Neural progenitor cell (in vitro differentiated cells): ENCODE measurements at places on chromosomes 7 and 10. TPM values are rescaled to one million over a fixed set of nuclear protein-coding genes. Genes with fewer than 3 reads are reported as not detected.

RET gene
- 1.4 and 2.7 TPM in 2 replicates for total RNA-seq

GBX1 gene
- total RNA-seq = not detected in 2 replicates

LDB3 gene
- 0.03 TPM in 1 of 2 replicates, not detected in the other for total RNA-seq

FGFBP3 gene
- 14.0 and 27.6 TPM in 2 replicates for total RNA-seq

SEMA3A gene
- total RNA-seq = 69.5 and 134 TPM in 2 replicates

FAM221A gene
- 26.2 and 27.2 TPM in 2 replicates for total RNA-seq

DNA sequence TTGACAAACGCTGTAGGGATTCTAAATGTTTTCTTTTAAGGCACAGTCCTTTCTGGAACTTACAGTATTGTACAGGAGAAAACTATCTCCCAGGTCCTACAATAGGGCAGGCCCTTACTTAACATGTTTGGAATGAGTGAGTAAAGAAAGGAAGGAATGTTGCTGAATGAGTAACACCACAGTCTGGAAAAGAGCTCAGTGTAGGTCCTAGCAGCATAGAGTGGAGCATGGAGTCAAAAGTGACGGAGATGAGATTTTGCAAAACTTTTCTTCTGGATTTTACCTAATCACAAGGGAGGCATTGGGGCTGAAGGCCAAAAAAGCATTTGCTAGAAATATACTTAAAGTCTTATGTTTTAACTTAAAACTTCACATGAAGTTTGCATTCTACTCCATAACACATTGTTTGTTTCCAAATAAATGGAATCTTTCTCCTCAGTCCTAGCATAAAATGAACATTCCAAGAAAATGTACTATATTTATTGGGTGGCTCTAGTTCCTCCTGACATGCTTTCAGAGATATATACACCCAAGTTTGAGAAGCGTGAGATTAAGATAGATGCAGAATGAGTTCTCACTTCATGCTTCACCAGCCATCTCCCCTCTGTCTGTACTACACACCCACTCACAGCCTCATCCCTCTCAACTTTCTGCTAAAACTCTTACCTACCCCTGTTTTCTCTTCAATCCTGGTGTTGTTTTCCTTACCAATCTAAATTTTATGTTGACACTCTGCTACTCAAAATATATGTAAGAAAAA is 20.2 kb upstream of the ADD3 start:
- H3K27me3 ChIP-seq = no peaks in the 10 kb centered on the region
- no peaks in the 10 kb centered on the region for H3K36me3 ChIP-seq

- H3K36me3 ChIP-seq = no peaks in the 10 kb centered on the region
- H3K4me3 ChIP-seq = no peak overlapping the region
- H3K27ac ChIP-seq = no peak overlapping the region
- no peaks in the 10 kb centered on the region for H3K27me3 ChIP-seq
Measured at GRCh38 chr7:4531236-4531635, 150.9 kb upstream of the FOXK1 start.

GRCh38 chr7:53811555-53812079 is 730.6 kb upstream of the VSTM2A start:
- no peak overlapping the region for H3K4me3 ChIP-seq
- no peak for DNase-seq
- H3K27ac ChIP-seq = no peak overlapping the region
- H3K4me1 ChIP-seq = no peaks in the 10 kb centered on the region
- no peaks in the 10 kb centered on the region for H3K36me3 ChIP-seq

DNA sequence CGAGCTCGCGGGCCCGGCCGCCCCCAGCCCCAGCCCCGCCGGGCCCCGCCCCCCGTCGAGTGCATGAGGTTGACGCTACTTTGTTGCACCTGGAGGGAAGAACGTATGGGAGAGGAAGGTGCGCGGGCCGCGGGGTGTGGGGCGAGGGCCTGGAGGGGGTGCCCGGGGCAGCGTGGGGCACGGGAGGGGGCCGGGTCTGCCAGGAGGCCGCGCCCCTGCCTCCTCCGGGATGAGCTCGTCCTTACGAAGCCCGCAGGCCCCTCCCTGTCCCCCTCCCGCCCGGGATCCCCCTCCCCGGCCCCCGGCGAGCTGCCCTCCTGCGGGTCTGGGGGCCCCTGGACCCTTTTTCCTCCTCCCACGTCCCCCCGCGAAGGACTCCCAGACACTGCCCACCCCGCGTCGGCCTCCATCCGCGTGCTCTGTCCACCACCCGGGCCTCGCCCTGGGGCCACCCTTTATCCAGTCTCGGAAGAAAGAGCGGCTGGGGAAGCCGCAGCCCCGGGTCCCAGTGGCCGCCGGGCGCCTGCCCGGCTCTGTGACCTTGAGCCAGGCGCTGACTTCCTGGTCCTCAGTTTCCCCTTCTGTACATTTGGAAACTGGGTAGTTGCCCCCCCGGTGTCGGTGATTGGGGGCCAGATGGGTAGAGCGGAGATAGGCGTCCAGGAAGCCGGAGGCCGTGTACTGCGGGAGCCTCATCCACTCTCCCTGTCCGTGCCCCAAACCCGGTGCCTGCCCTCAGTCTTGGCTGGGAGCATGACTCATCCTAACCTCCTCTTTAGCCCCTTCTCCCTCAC is 521 bp downstream of the LIMK1 start:
- peaks cover 12% of the 10 kb centered on the region for H3K4me1 ChIP-seq
- no peak for DNase-seq
- H3K27ac ChIP-seq = no peak overlapping the region
- H3K36me3 ChIP-seq = no peaks in the 10 kb centered on the region
- H3K4me3 ChIP-seq = peak overlapping the region; percentile 63
- no peaks in the 10 kb centered on the region for H3K27me3 ChIP-seq

DNA sequence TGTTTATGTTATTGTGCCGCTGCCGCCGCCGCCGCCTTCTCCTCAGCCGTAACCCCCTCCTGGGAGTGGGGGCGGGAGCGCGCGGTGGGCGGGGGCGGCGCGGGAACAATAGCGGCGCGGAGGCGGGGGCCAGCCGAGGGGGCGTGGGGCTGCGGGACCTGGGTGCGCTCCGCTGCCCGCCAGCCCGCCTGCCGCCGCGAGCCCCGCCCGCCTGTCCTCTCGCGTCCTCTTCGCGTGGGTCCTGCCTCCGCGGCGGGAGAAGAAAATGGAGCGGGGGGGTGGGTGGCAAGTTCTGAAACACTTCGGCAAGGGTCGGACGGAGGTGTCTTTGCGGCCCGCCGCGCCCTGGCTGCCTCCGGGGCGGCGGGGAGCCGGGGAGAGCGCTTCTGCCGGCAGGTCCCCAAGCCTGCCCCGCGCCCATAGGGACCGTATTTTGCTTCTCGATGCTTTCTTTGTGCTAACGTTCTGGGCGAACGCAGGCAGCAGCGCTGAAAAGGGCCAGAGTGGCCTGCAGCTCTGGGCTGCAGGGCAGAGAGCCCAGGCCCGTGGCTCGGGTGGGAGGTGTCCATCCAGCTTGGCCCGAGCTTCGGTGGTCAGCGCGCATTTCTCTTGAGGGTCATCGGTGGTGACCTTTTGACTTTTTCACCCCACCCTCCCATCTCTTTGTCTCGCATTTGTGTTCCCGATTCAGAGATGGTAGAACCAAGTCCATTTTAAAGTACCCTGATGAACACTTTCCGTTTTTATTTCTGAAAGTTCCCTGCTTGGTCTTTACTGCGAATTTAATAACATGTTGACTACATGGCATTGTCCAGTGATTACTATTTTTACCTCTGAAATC is 613 bp downstream of the MAPK8 start:
- H3K4me3 ChIP-seq = peak overlapping the region; percentile 97
- H3K4me1 ChIP-seq = peaks cover 5% of the 10 kb centered on the region
- DNase-seq = peak; percentile 72
- peaks cover 18% of the 10 kb centered on the region for H3K27me3 ChIP-seq

DNA sequence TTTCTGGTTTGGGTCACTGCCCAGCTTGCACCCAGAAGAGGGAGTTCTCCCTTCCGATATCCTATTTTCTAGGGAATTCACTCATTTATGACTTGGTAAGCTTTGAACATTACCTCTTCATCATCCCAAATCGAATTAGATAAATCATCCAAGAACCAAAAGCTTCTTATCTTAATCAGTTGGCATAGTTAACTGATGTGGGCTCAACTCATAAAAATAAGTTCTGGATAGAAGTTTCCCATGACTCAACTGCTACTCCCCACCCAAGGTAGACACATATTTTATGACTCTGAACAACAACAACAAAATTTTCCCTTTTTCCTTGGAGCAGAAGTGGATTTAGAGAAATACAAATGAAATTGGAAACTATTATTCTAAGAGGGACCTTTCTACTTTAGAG is 102.9 kb upstream of the CCDC6 start:
- peaks cover 3% of the 10 kb centered on the region for H3K4me1 ChIP-seq
- no peaks in the 10 kb centered on the region for H3K36me3 ChIP-seq
- no peak for DNase-seq
- no peaks in the 10 kb centered on the region for H3K27me3 ChIP-seq
- no peak overlapping the region for H3K27ac ChIP-seq

GRCh38 chr10:8206882-8207281 is 152.4 kb downstream of the GATA3 start:
- H3K27me3 ChIP-seq = no peaks in the 10 kb centered on the region
- no peak for DNase-seq
- no peak overlapping the region for H3K27ac ChIP-seq
- no peak overlapping the region for H3K4me3 ChIP-seq
- no peaks in the 10 kb centered on the region for H3K36me3 ChIP-seq
- H3K4me1 ChIP-seq = no peaks in the 10 kb centered on the region

DNA sequence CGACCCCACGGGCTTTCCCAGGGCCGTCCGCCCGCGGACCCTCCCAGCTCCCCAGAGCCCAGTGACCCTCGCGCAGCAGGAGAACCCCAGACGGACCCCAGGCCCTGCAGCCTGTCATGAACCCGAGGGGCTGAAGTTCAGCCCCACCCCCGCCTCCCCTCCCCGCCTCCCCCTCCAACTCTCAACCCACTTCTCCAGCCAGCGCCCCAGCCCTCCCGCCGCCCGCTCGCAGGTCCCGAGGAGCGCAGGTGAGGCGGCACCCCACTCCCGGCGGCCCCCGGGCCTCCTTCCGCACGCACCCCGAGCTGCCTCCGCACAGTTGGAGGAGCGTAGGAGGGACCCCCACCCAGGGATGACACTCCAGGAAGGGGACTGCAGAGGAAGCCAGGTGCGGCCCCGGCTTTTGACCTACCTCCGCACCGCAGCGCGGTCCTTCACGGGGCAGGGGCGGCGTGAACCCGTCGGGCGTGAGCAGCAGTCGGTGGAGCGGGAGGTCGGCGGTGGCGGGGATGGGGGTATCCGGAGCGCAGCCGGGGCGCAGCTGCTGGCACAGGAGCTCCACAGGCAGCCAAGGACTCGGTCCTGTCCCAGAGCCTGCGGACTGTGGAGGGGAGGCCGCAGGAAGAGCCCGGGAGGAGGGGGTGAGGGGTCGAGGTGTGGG is at the start of gene TMEM176A:
Gene TMEM176A, plus strand, starts transcription at position 189 of the 661 bp plus-strand sequence. CDS start 782 bp downstream, outside the sequence.
- no peak for DNase-seq
- no peaks in the 10 kb centered on the region for H3K36me3 ChIP-seq
- H3K4me3 ChIP-seq = peak within 1 kb of the TSS; percentile 44

GRCh38 chr7:51046103-51046466 is 263.4 kb upstream of the GRB10 start:
- no peak overlapping the region for H3K27ac ChIP-seq
- no peaks in the 10 kb centered on the region for H3K27me3 ChIP-seq

DNA sequence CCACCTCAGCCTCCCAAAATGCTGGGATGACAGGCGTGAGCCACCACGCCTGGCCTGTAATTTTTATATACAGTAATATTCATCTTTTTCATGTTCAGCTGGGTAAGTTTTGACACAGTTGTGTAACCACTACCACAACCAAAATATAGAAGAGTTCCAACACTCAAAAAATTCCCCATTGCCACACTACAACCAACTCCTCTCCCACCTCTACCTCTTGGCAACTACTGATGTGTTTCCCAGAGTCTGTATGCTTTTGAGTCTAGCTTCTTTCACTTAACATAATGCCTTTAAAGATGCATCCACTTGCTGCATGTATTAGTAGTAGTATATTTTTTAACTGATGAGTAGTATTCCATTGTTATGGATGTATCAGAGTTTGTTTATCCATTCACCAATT is 90.7 kb downstream of the SRPK2 start:
- no peaks in the 10 kb centered on the region for H3K27me3 ChIP-seq
- H3K4me3 ChIP-seq = no peak overlapping the region
- H3K27ac ChIP-seq = no peak overlapping the region
- no peaks in the 10 kb centered on the region for H3K36me3 ChIP-seq

DNA sequence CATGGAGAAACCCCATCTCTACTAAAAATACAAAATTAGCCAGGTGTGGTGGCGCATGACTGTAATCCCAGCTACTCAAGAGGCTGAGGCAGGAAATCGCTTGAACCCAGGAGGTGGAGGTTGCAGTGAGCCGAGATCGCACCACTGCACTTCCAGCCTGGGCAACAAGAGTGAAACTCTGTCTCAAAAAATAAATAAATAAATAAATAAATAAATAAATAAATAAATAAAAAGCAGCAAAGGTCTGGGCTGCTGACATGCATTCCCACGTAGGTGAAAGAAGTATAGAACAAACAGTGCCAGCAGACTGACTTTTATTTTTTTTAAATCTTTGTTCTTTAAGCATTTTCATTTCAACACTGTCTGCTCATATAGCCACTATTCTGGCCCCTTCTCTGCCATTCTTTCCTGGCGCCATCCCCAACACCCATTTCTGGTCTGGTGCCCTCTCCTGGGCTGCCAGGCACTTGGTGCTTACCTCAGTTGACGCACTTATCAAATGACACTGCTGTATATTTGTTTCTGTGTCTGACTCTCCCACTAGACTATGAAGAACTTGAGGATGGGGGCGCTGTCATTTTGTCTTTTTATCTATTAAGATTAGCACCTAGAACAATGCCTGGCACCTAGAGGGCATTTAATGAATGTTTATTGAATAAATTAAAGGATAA is 15.6 kb downstream of the FAM107B start:
- no peaks in the 10 kb centered on the region for H3K4me1 ChIP-seq
- no peak overlapping the region for H3K27ac ChIP-seq
- H3K36me3 ChIP-seq = no peaks in the 10 kb centered on the region
- H3K4me3 ChIP-seq = no peak overlapping the region

DNA sequence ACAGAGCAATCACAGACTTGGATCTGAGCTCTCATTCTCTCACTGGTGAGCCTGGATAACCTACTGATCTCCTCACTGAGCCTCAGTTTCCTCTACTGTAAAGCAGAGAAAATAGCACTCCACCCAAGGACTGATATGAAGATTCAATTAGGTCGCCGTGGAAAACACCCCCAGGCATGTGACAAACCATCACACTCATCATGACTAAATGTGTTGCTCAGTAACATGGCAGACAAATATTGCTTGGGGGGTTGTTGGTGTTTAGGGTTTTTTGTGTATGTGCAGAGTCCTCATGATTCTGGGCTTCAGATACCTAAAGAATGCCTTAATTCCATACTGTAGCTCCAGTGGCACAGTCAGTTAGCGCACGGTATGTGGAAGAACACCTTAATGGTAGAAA is 122.1 kb upstream of the TCF7L2 start:
- no peak overlapping the region for H3K4me3 ChIP-seq
- H3K27me3 ChIP-seq = peaks cover 6% of the 10 kb centered on the region
- no peaks in the 10 kb centered on the region for H3K36me3 ChIP-seq
- H3K27ac ChIP-seq = no peak overlapping the region
- peaks cover 14% of the 10 kb centered on the region for H3K4me1 ChIP-seq

DNA sequence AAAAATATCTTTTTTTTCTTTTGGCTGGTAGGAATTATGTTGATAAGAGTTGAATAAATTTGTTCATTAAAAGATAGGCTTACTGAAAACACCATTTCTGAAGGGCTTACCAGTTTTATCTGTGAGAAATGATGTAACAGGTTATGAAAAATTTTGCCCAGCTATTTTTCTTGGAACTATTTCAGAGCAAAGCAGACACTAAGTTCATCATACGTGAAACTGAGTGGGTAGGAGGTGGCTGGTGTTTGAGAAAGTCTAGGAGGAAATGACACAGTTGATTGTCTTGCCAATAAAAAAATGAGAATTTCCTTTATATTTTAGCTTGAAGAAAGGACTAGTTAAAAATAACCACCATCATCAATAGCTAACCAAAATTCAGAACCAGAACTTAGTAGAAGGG is 6.2 kb upstream of the MRC1 start:
- H3K4me3 ChIP-seq = no peak overlapping the region
- no peaks in the 10 kb centered on the region for H3K4me1 ChIP-seq
- no peak for DNase-seq
- H3K27ac ChIP-seq = no peak overlapping the region
- H3K27me3 ChIP-seq = no peaks in the 10 kb centered on the region
